Stimulated activated CD4-positive, alpha-beta T cell treated with anti-CD3 and anti-CD28 coated beads, Interleukin-4, amount 100 ng/mL, for 48 hours (primary cell): ENCODE measurements at places on chromosomes 12 and 14.

- DNase-seq, result no peak
Observed at GRCh38 chr12:13208533-13209435, 12.3 kb downstream of the EMP1 start.

- peak; percentile 9 for DNase-seq
Observed at GRCh38 chr14:50726372-50727107, 58.4 kb upstream of the SAV1 start.

- DNase-seq, result no peak
Observed at GRCh38 chr12:114266536-114266935, 139.4 kb downstream of the TBX5 start.

DNA sequence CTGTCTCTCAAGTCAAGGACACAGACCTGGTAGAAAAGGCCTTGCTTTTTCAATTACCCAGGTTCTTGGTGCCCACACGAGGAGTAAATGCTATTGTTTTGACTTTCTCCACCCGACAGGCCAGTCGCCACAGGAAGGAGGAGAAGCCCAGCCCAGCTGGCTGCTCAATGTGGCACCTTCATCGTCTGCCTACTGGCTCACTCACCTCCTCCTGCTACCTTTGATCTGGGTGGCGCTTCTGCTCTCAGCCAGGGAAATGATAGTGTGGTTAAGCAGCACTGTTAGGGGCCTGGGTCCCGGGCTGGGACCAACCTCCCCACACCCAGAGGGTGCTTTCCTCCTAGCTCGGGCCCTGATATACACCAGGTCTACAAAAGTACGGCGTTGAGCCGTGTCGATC lies 75.0 kb upstream of the FZD10 start:
- no peak for DNase-seq

DNA sequence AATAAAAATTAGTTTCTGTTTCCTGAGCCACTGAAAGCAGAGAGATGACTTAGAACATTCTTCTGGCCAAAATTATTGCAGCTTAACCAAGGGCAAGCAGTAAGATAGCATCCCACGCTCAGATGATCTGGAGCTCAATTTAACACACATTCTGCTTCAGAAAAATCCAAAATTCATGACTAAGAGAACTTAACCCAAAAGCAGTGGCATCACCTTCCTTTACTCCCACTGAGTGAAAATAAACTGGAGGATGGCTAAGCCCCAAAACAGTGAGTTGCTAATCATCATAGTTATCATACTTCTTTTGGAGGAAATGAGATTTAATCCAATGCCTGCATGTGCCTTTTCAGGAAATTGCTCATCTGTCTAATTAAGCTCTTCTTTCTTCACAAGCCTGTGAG lies 195.4 kb downstream of the DUSP6 start:
- DNase-seq, result no peak

GRCh38 chr12:26396402-26396801 lies 201.0 kb downstream of the SSPN start:
- DNase-seq, result no peak

DNA sequence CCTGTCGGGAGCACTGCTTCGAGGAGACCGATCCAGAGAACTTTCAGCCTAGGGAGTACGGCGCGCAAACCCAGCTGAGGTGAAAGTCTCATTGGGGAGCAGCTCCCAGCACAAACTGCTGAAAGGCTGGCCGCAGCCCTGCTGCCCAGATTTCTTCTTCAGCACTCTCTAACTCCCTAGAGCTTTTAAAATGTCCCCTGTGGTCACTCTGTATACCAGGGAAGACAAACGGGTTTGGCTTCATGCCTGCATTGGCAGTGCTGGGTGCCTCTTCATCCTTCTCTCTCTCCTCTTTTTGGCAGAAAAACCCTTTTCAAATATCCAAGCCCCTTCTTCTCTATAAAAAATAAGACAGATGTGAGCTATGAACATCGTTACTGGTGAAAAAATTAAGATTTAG lies 34.9 kb downstream of the BBS10 start:
- no peak for DNase-seq

- DNase-seq, result no peak
Observed at GRCh38 chr12:52969828-52970569, 21.1 kb downstream of the KRT18 start.

- DNase-seq, result no peak
Observed at GRCh38 chr12:55719371-55719770, 822 bp upstream of the RDH5 start.
